Pericardium fibroblast (primary cell): ENCODE measurements at places on chromosomes 16 and 17. TPM values are rescaled to one million over a fixed set of nuclear protein-coding genes. Genes with fewer than 3 reads are reported as not detected.

The RNF43 gene
- total RNA-seq = not detected in 2 replicates

The ITGB4 gene
- total RNA-seq = 0.17 and 1.4 TPM in 2 replicates

The IGFBP4 gene
- 377 and 471 TPM in 2 replicates for total RNA-seq

The GCGR gene
- not detected in 2 replicates for total RNA-seq

The TMEM114 gene
- total RNA-seq = not detected in 2 replicates

The TAC4 gene
- not detected in 2 replicates for total RNA-seq

The FBXL16 gene
- 0.17 and 0.93 TPM in 2 replicates for total RNA-seq

The ETV4 gene
- total RNA-seq = 4.3 and 4.9 TPM in 2 replicates

The PTX4 gene
- total RNA-seq = 1.9 TPM in 1 of 2 replicates, not detected in the other

The ZNF19 gene
- total RNA-seq = 1.1 and 1.5 TPM in 2 replicates

The ZMYND15 gene
- total RNA-seq = not detected in 2 replicates

The TNFRSF17 gene
- total RNA-seq = not detected in 2 replicates

The FKBP10 gene
- 285 and 416 TPM in 2 replicates for total RNA-seq

The SLC16A5 gene
- total RNA-seq = 5.0 and 6.0 TPM in 2 replicates

The EPOP gene
- 4.4 and 6.7 TPM in 2 replicates for total RNA-seq

The TEDC2 gene
- total RNA-seq = 3.7 and 5.5 TPM in 2 replicates

The ITGB3 gene
- 3.7 and 11.1 TPM in 2 replicates for total RNA-seq
